ENCODE measurements at places on chromosomes 6 and 20. TPM values are rescaled to one million over a fixed set of nuclear protein-coding genes. Genes with fewer than 3 reads are reported as not detected.
A peak's percentile ranks its signal among the peaks of the same experiment; 100 is the strongest.

DNA sequence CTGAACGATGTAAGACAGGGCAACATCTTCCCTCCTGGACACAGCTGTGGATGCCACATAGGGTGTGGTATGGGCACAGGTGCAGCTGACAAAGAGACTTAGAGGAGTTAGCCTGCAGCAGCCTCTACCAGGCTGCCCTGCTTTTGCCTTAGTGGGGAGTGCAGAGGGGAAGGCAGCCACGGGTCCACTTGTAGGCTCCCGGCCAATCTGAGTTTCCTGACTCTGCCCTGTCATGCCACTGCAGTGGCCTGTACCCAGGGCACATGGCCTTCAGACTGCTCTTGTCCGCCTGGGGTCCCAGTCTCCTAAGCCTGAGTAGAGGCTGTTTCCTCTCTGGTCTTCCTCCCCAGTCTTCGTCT lies 17.1 kb upstream of the CST9L start:
- DNase-seq = no peak

GRCh38 chr6:166441325-166442078 lies 58.8 kb upstream of the MPC1 start:
- no peak for DNase-seq

GRCh38 chr6:63530182-63530581 lies 42.1 kb upstream of the LOC128125822 start:
- DNase-seq = no peak

PET117 gene
- total RNA-seq = 9.6 TPM

ZKSCAN3 gene
- total RNA-seq = 4.0 TPM

- no peak for DNase-seq
Measured at GRCh38 chr20:19252451-19253120, 40.1 kb downstream of the SLC24A3 start.

HCK gene
- total RNA-seq = 12.7 TPM

- DNase-seq = peak; percentile 15
Measured at GRCh38 chr20:48180618-48181017, 395.3 kb upstream of the SULF2 start.

DNA sequence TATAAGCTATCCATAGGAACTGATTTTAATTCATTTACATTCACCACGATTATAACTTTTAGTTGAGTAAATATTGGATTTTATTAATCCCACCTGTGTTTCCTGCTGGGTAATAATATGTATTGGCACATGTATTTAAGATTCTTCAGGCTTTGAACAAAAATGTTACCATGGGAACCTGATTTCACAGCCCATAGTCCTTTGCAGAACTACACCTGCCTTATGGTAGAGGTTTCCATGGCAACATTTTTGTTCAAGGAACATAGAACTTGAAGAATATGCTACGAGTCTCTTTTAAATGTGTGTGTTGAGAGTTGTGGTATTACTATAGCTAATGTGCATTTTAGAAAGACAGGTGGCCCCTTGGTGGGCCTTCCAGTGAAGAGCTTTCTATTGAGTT lies 317.4 kb downstream of the SAMD5 start:
- no peak for DNase-seq

SLC22A23 gene
- total RNA-seq = 5.2 TPM

- no peak for DNase-seq
Measured at GRCh38 chr6:135291288-135292076, 110.4 kb downstream of the MYB start.

PCK1 gene
- 0.57 TPM for total RNA-seq

DNA sequence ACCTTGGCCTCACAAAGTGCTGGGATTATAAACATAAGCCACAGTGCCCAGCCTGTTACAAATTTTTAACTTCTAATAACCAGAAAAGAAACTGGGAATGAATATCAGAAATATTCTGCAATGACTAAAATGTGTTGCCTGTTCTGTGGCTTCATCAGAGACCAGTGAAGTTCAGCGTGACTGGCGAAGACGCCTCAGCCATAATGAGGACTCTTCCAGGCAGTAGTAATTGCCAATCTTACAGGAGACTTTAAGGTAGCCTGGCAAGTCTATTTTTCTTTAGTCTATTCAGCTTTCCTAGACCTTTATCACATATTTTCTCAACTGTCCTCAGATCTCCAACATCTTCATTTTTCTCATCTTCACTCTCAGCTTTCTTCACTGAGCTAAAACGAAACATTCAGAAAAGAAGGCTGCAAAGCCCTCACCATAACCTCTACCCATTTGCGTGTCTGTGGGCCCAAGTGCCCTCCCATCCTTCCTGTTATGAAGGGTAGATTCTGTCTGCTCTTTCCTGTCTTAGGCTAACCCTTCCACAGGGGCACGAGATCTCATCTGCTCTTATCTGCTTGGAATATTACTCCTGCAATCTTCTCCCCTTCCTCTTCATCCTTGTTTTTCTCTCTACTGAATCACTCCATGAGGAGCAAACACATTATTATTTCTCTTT lies 42.0 kb upstream of the OLIG3 start:
- no peak for DNase-seq

- DNase-seq = no peak
Measured at GRCh38 chr20:9202420-9203080, 133.7 kb downstream of the PLCB4 start.

GRCh38 chr6:81996414-81996813 lies 243.9 kb upstream of the TENT5A start:
- DNase-seq = no peak

Measured in posterior vena cava (tissue), 2 donors.